ENCODE measurements at places on chromosomes 5 and 9.

- DNase-seq, result no peak
Measured at GRCh38 chr5:22611327-22611726, 241.8 kb downstream of the CDH12 start.

DNA sequence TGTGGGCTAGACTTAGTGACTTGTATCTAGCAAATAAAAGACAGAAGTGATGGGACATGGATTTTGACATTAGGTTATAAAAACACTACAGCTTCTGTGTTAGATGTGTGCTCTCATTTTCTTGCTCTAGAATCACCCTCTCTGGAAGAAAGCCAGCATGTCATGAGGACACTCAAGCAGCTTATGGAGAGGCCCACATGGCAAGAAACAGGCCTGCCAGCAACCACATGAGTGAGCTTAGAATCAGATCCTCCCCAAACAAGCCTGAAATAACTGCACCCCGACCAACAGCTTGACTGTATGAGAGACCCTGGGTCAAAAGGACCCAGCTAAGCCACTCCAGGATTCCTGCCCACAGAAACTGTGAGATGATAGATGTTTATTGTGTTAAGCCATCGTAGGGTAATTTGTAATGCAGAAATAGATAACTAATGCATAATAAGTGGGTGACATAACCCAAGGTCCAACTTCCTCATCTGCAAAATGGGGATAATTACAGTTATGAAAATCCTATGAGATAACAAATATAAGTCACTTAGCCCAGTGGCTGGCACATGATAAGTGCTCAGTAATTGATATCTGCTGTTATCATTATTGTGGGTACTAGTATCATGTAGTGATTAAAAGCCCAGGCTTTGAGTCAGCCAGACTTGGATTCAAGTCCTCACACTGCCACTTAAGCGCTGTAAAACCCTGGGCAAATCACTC, 86.5 kb downstream of the KLHL3 start:
- DNase-seq, result no peak

GRCh38 chr9:89951675-89952074, 346.9 kb downstream of the GADD45G start:
- no peak for DNase-seq

DNA sequence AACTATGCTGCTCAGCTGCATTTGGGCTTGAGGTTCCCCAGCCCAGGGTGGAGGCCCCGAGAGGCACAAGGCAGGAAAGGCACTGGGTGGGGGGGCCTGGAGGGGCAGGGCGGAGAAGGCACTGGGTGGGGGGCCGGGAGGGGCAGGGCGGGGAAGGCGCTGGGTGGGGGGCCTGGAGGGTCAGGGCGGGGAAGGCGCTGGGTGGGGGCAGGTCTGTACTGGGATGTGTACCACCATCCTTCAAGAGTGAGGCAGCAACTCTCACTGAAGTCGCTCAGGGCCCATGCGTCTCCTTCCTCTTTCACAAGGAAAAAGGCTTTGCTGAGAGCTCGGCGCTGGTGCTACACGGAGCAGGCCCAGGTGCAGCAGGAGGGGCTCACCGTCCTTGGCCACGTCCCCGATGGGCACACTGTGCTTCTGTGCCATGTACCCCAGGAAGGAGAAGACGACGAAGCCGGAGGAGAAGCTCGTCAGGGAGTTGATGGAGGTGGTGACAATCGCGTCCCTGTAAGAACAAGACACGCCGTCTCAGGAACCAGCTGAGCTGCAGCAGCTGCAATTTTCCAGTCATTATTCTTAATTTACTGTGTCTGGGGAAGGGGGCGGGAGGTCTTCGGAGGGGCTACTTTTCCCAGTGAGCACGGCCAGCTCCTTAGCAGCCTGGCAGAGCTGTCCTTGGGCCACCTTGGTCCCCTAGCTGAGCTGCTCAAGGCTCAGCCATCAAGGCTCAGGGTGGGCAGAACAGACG, 30.8 kb downstream of the SLC6A3 start:
- DNase-seq, result peak; percentile 81

- DNase-seq, result no peak
Measured at GRCh38 chr5:59178071-59178470, 595.2 kb downstream of the RAB3C start.

DNA sequence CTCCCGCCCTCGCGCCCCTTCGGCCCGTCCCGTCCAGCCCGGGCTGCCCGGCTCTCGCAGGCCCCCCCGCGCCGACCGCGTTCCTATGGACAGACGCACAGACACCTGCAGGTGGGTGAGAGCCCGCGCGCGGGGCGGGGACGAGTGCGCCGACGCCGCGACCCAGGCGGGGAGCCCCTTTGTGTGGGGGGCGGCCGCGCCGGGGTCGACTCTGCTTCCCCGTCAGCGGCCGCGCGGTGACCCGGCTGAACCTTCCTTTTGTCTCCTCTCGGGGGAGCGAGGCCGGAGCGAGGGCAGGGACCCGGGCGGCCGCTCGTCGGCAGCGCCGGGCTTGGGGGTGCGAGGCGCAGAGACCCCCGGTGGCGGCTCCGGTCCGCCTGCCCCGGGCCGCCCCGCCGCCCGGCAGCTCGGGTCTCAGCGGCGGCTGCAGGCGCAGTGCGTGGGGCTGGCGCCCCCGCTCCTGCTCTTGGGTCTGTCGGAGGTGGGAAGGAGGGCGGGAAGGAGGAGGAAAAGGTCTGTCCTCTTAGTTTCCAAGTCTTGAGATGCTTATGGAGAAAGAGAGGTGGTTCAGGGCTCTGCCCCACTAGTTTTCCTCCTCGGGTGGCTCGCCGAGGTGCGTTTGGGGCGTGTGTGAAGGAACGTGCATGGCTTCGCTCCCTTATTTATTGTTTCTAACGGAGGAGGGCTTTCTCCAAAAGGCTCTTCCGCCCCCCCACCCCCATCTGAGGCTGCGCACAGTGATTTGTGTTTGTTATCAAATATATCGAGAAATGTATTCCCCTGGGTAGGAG, 576 bp downstream of the KIAA1958 start:
- DNase-seq, result peak; percentile 86

All from H7 (cell line).